GM19239 (cell line): ENCODE measurements at places on chromosomes 2 and 18.
A peak's percentile ranks its signal among the peaks of the same experiment; 100 is the strongest.

GRCh38 chr2:72895759-72896281 is 8.6 kb downstream of the SPR start:
- no peak for DNase-seq

DNA sequence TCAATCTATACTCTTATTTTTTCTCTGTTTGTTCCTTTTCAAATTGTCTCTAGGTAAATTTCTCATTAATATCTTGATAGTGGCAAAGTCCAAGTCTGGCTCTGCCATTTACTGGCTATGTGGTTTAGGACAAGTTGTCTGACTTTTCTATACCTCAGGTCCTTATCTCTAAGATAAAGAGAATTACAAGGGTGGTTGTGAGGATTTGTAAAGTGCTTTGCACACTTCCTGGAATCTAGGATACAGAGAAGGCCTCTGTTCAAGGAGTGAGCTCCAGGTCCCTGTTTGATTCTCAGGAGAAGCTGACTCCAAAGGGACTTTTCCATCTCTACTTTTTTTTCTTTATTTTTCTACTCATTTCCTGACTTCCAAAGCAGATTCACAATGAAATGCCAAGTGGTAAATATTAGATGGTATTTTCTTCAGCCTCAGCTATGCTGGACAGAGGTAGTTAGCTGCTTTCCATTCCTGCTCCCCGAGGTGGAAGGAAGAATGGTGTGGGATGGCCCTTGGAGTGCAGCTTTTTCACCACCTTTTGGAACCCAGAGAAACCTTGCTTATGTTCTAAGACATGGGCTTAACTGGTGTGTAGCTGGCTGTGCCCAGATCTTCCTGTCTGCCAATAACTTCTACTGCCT is 90.5 kb downstream of the GALNT1 start:
- DNase-seq = no peak

DNA sequence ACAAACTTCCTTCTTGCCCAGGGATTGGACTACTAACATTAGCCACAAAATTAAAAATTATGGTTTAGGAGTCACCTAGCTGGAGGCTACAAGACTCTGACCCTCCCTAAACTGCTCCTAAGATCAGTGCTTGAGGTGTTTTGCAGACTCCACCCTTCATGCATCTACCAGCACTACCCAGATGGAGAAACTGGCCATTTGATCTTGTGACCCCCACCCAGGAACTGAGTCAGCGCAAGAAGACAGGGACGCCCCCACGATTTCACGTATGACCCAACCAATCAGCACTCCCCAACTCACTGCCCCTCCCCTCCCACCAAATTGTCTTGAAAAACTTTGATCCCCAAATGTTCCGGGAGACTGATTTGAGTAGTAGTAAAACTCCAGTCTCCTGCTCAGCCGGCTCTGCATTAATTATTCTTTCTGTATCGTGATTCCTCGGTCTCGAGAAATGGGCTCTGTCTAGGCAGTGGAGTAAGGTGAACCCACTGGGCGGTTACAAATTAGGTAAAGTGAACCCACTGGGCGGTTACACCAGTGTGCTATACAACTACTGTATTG is 40.1 kb upstream of the CCDC88A start:
- no peak for DNase-seq

DNA sequence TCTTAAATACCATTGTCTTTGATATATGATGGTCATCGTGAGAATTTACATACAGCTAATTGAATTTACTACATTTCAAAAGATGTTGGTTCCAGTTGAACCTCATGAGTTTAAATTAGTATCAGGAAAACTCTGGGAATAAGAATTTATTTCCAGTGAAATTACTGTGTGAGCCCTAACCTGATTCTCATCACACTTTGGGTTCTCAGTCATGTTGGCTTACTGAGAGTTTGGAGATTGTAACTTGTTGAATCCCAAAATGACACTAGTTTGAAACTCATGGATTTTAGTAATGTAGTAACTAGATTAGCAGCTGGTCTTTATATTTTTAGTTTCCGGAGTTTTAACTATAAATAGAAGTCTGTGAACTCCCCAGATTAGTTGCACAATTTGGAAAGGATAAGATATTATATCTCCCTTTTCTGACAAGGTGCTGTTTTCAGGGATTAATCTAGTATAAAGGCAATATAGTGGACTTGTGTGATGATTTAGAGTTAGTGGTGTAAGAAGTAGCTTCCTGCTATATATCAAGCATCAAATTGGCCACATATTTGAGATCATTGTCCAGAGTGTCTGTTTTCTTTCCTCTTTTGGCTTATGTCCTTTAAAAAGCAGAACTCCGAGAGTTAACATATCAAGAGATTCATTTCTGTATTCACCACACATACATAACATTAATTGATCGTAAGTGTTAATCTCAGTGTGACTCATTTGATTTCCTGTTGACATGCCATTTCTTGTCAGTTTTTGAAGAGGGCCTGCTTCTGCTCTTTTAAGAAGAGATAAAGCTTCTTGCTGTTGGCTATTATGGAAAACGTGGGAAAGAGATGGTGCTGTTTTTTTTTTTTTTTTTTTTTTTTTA is 15.7 kb downstream of the NDUFV2 start:
- no peak for DNase-seq

DNA sequence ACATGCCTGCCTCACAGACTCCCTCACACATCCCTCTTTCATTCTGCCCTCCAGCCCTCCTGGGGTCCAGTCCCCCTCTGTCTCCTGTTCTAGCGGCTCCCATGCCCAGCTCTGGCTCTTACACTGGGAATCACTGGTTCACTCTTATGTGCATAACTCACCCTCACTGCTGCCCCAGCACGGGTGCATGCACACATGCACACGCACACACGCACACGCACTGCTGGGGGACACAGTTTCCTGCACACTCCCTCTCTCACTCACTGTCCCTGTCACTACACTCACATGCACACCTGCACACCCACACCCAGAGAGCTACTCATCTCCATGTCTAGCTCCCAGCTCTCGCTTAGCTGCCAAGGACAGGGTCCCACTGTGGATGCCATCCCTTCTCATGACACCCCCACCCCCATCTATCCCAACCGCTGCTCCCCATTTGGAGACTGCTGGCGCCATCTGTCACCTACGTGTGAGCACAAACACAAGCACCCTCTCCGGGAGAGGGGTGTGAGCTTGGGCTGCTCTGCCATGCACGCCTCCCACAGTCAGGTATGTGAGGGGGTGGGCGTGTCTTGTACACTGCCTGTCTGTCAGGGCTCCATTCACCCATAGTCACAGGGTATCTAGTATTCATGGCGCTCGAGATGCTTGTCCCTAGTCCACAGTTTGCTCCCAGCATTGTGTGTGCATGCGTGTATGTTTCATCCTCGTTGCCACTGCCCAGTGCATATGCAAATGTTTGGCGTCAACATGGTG is 1.8 kb downstream of the ASIC4 start:
- DNase-seq = no peak

DNA sequence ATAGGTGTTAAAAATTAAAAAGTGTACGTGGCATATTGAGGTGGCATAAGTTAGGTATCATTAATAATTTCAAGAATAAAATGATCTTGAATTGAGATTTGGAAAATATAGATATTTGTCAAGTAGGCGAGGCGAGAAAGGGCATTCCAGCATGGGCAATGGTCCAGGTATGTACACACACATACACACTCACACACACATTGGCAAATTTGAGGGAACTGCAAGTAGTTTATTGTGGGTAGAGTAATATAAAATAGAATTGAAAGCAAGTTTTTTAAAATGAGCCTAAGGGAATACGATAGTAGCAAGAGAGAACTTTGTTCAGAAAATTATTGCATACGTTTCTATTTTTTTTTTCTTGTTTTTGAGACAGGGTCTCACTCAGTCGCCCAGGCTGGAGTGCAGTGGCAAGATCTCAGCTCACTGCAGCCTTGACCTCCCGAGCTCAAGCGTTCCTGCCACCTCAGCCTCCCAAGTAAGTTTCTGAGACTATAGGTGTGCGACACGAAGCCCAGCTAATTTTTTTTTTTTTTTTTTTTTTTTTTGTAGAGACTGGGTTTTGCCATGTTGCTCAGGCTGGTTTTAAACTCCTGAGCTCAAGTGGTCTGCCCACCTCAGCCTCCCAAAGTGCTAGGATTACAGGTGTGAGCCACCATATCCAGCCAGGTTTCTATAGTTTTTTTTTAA is 96.7 kb upstream of the SLC39A10 start:
- no peak for DNase-seq

GRCh38 chr18:6591491-6591890 is 138.0 kb upstream of the ARHGAP28 start:
- DNase-seq = no peak

GRCh38 chr2:28958689-28959088 is 22.4 kb upstream of the TOGARAM2 start:
- peak; percentile 39 for DNase-seq

- DNase-seq = no peak
Observed at GRCh38 chr2:16019060-16019480, 78.7 kb downstream of the MYCN start.

- no peak for DNase-seq
Observed at GRCh38 chr2:186347472-186347871, 138.6 kb upstream of the ZC3H15 start.

DNA sequence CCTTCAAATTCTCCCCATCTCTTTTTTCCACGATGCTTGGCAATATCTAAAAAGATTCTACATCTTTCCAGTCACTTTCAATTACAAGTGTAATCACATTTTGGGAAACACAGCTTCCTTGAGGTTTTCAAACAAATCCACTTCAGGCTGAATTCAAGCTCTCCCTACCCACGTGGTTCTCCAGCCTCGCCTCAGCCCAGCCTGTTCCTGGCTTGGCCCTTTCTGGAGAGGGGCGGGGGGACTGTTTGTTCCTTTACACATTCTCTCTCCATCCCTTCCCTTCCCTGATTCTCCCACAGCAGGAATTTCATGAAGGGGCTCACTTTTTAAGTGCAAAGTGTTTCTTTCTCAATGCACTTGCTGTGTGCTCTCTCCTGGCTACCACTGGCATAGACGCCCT is 226.3 kb upstream of the SOX11 start:
- DNase-seq = no peak

GRCh38 chr2:17540093-17540812 is at the start of gene VSNL1:
TSS of gene VSNL1 (plus strand) at chr2:17540696. CDS start at chr2:17592075, 51,379 bp downstream.
- DNase-seq = no peak
